ENCODE measurements at places on chromosomes 4 and X.

GRCh38 chr4:151627491-151627890 lies 133.3 kb downstream of the GATB start:
- no peak for DNase-seq

DNA sequence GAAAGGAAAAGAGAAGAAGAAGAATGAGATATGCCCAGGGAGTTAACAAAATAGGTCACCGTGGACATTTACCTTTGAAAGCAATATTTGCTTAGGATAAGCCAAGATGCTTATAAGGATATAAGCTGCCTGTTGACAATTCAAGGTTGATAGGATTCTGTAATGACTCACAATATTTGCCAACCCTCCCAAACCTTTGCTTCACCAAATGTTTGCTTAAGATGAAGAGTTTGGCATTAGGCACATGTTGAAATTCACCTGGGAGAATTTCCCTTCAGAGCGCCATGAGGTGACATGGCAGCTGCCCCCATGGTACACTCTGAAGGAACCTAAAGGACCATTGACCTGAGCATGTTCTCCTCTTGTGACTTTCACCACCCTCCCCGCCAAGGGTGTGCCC lies 4.6 kb downstream of the PALLD start:
- no peak for DNase-seq

DNA sequence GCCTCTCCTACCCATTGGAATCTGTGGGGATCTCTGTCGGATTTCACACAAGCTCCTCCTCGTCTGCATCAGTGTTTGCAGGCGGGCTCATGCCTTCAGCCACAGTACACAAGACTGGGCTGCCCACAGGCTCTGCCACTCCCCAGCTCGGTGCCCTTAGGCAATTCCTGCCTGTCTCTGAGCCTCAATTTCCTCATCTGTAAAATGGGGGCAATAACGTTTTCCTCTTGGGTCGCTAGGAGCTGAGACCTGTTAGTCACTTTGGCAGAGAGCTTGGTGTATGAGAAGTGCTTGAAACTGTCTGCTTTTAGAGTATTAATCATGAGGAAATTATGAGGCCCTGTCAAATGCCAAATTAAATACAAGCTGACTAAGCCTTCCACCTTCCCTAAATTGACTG lies 27.6 kb upstream of the MSX1 start:
- no peak for DNase-seq

DNA sequence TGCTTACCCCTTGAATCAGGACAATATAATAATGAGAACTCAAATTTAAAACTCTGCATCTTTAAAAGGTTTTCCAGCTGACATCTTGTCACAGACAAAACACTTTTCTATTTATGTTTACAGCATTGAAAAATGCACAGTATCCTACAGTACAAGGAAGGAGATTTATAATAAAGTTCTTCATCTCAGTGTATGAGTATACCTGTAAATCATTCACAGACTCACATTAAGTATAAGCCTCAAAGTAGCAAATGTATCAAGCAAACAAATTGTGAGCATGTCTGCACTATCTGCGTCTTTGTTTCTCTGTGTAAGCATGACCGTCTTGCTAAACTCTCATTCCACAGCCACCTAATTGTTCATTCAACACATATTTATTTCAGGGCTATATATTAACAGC lies 52.8 kb downstream of the PPP1R2C start:
- no peak for DNase-seq

GRCh38 chrX:40579141-40579540 lies 1.6 kb upstream of the ATP6AP2 start:
- DNase-seq = no peak

GRCh38 chr4:46329118-46329976 lies 60.6 kb downstream of the GABRA2 start:
- peak; percentile 51 for DNase-seq

DNA sequence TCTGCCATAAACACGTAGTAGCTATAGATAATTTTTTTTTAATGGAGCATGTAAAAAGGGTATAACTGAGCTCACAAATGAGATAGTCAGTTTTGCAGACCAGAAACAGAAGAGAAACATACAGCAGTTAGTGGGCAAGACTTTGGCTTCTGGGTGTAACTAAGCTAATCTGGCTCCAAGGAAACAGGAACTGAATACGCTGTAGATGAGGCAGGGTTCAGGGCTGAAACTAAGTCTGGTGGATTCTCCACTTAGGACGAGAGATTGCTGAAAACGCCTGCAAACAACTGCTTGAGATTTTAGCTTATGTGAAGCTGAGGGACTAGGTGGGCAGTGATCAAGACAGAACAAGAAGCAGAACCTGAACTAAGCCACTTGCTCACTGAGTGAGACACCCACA lies 91.7 kb downstream of the SMIM20 start:
- DNase-seq = no peak

DNA sequence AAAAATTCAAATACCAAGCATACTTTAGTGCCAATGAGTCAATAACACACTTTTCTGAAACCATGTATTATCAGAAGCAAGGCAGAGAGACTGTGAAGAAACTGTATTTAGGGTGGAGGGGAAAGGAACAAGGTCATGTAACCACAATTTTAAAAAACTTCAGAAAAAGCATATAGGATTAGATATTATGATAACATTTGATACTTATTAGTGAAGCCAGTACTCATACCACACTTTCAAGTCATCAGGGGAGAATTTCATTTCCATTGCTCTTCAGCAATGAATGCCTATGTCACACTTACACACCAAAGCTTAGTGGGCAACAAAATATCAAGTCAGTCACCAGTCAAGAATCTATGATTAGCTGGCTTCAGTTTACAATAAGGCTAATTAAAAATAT lies 602.2 kb downstream of the IL15 start:
- no peak for DNase-seq

- DNase-seq = no peak
These were observed at the start of gene DKK2 for GRCh38 chr4:107035819-107036583. TSS of gene DKK2 (minus strand) at chr4:107036313. CDS start at chr4:107035591, 722 bp downstream.

DNA sequence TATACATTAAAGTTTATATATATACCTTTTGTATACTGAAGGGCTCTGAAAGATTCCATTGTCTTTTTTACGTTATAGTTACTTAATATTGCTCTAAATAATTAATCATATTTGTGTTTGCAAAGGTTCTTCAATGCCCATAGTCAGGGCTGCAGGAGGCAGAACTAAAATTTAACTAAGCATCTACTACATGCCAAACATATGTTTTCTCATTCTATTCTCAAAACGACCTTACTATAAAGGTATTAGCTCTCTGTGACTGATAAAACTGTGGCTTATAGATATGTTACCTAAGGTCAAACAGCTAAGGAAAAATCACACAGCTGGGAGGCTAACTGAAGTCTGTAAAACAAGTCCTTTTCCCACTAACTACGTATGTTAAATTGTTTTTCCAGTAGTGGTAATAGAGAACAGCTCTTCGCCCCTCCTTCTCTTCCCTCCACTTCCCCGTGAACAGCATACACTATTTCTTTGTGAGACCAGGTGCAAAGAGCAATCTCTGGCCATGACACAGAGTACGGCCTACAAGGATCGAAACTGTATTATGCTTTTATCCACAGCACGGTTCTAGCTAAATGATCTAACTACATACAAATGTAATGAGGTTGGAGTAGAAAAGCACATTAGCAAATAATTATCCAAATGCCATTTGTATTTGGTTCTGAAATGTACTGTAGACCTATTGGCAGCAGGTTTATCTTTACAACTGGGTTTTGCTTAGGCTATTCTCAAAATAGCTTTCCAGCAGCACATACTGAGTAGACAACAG lies 1.7 kb downstream of the CNOT6L start:
- DNase-seq = peak; percentile 22

GRCh38 chr4:138414202-138414601 lies 172.1 kb upstream of the SLC7A11 start:
- no peak for DNase-seq

- peak; percentile 6 for DNase-seq
These were observed 264.3 kb downstream of the RAPGEF2 start for GRCh38 chr4:159366966-159367780.

GRCh38 chr4:130545171-130545570 lies 1449.2 kb downstream of the C4orf33 start:
- DNase-seq = no peak

DNA sequence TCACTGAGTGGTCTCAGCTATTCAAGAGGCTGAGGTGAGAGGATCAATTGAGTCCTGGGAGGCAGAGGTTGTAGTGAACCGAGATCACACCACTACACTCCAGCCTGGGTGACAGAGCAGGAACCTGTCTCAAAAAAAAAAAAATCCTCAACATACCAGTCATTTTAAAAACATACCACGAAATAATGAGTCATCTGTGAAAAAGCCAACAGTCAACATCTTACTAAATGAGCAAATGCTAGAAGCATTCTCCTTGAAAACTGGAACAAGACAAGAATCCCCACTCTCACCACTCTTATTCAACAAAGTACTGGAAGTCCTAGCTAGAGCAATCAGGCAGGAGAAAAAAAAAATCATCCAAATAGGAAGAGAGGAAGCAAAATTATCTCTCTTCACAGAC lies 104.0 kb upstream of the ARHGEF9 start:
- DNase-seq = no peak

DNA sequence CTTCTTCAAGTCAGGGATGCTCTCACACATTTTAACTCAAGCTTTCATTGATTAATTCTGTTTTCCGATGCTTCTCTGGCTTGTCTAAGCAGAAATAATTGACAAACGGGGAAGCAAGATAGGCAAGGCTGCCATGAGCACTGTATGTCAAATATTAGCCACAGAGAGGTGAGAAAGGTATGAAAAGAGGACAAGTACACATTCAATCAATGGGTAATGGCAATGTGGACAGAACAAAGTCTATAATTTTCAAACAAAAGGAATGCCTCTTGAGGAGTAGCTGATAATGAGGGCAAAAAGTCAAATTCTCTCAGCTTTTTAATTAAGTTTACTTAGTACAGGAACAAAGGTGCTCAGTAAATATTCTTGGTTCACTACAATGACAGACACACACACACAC lies 19.6 kb downstream of the COX7B2 start:
- no peak for DNase-seq

DNA sequence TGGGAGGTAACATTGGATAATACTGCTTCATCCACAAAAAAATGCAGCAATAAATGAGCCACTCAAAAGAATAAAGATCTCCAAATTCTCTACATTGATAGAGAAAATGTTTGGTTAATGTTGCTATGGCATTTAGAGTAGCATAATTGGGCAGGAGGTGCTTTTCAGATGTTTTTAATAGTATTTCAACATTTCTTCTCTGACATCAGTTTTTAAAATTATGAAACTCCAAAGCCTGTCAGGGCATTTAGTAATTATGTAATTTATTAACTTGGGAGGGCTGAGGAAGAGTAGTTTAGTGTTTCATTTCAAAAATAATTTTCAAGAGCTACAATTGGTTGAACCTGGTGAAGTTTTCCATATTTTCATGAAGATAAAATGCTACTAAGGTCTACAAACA lies 211.3 kb upstream of the INTU start:
- DNase-seq = no peak

DNA sequence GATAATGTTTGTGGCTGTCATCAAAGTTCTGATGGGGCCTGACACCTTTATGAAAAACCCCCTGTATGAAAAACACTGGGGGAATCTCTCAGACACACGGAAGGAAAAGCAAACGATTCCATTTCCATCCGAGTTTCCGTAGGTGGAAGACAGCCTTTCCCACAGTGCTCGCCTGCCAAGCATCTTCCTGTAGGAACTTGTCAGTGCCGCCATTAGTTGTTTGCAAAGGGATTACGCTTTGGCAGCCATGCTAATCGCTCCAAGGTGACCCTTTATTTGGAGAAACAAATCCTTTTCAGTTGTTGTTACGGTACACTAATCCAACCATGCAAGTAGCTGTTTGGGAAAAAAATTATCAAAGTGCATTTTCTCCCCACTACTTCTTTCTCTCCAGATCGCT lies 44.4 kb upstream of the STOX2 start:
- DNase-seq = no peak

DNA sequence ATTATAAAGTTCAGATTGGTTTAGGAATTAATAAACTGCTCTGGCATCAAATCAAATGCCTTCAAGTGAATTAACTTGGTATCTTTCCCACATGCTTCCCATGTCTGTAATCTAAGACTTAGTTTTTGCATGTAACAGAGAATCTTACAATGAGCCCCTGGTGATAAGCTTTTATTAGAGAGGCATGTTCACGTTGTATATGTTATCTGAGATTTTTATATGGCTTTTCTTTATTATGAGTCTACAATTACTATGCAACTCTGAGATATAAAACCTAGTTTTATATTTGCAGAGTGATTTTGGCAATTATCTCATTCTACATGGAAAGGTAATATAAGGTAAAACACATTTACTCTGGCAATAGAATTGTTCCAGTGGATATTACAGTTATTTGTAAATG lies 1578.4 kb upstream of the IGFBP7 start:
- no peak for DNase-seq
